EH (cell line): ENCODE measurements at places on chromosomes 3 and 15.

DNA sequence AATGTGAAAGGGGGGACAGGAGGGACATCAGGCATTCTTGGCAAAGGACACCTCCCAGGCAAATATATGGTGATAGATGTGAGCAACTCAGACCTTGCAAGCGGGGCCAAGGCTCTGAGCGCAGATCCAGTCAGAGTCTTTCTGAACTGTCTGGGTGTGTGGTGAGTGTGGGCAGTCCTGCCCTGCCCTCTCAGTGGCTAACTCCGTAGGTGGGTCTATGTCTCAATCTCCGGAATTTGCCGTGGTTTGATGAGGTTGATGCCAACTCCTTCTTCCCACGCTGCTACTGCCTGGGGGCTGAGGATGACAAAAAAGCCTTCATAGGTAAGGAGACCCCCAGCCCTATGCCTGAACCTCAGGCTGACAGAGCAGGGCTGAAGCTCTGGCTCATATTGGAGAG, 7.4 kb downstream of the TTLL3 start:
- no peak for DNase-seq

GRCh38 chr3:136840252-136840651, 21.3 kb downstream of the SLC35G2 start:
- DNase-seq, result peak; percentile 7

- DNase-seq, result no peak
These were observed 45.0 kb downstream of the RPLP1 start for GRCh38 chr15:69497667-69498066.

DNA sequence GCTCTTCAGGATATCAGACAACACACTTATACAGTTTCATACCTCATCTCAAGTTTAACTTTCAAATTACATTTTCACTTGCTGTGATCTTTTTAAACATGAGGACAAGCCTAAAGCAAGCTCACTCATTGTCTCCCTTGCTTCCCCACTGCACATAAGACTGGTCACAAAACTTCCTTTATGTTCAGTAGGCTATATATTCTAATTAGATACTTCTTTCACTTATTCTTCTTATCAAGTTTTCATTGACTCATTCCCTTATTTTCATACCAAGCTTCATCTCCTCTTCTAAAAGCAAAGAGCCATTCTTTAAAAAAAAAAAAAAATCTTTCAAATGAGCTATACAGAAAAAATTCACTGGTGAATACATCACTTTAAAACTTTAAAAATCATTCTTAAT, 62.6 kb downstream of the ESYT3 start:
- no peak for DNase-seq

DNA sequence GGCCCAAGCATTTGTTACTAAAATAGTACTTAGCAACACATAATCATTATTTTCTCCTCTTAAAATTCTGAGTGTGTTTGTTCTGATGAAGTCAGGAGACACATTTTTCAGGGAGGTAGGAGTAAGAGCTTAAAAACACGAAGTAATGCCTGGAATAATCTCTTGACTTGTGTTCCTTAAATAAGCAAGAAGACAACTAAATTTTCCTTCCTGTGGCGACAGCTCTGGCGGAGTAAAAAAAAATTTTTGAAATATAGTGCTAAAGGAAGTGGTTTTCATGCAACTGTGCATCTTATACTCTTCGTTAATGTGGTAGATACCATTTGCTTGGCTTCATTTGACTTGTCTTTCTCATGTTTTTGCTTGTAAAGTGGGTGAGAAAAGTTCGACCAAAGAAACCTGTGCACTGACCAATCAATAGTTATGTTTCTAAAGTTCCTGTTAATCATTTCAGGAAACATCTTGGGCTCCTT, 11.1 kb upstream of the MBNL1 start:
- DNase-seq, result no peak

DNA sequence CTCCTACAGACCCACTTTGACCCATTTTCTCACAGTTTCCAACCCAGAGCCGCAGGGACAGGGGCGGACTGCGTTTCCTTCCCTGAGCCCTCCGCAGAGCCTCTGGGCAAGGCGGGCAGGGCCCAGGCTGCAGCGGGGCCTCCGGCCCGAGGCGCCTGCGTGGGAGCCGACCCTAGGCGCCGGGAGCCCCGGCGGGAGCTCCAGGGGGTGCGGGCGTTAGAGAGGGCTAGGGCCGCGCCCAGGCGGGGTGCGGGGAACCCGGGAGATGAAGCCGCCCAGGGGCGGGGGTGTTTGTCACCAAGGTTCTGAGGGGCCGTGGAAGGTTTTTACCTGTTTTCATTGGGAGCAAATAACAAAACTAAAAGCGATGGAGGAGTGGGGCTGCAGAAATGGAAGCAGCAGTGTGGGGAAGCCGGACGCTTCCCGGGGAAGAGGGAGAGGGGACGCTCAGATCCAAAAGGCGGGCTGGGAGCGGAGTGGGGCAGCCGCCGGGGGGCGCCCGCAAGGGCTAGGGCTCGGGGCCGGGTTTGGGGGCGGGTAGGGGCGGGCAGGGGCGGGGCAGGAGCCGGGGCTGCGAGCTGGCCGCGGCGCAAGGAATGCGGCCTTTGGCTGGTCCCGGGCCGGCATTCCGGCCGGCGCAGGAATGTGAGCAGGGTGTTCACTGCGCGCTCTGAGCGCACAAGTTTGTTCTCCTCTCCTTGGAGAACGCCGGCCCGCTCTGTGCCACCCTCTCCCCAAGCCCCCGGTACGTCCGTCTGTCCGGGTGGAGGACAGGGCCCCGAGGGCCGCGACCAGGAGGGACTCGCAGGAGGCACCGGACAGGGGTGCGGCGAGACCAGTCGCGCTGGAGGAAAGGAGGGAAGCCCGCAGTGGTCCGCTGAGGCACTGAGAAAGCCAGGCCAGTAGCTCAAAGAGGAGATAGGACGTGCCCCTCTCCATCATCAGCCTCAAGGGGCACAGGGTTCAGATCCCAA, 61.1 kb downstream of the AMOTL2 start:
- DNase-seq, result peak; percentile 90
